EL (cell line): ENCODE measurements at places on chromosomes 11 and 22.

GRCh38 chr11:17397311-17398002 lies 9.0 kb upstream of the KCNJ11 start:
- no peak for DNase-seq

GRCh38 chr11:130625578-130626306 lies 177.3 kb downstream of the ADAMTS15 start:
- DNase-seq, result no peak

GRCh38 chr11:48184452-48184851 lies 32.2 kb upstream of the OR4B1 start:
- no peak for DNase-seq

DNA sequence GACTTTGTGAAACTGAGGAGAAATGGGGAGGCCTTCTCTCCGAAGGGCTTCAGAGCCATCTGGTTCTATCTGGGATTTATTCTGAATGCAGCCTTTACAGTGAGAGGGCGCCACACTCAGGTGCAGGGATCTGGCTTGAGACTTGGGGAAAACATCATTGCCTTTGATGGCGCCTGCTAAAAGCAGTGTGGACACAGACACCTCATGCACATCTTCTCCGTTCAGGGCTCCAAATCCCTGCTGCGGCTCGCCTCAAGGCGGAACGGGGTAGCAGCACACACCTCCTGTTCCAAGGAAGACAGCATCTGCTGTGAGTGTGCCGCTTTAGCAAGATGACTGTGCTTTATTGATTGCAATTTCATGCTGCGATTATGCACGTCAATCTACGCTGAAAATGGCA lies 37.1 kb upstream of the OLFML1 start:
- DNase-seq, result no peak

DNA sequence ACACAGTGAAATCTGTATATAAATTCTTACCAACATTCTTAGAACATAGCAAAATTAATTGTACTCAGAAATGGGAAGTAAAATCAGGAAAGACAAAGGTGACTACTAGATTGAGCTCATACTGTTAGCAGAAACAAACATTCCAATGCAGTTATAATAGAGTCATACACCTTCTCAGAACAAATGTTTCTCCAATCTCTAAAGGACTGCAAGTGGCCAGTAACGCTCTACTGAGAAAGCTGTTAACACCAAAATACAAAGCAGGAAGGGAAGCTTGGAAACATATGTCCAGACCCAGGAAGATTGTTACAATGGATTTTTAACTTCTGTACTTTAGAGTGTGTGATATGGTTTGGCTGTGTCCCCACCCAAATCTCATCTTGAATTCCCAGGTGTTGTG lies 341.5 kb downstream of the LARGE1 start:
- DNase-seq, result no peak

GRCh38 chr11:119316016-119316728 lies 758 bp downstream of the MCAM start:
- DNase-seq, result peak; percentile 33

DNA sequence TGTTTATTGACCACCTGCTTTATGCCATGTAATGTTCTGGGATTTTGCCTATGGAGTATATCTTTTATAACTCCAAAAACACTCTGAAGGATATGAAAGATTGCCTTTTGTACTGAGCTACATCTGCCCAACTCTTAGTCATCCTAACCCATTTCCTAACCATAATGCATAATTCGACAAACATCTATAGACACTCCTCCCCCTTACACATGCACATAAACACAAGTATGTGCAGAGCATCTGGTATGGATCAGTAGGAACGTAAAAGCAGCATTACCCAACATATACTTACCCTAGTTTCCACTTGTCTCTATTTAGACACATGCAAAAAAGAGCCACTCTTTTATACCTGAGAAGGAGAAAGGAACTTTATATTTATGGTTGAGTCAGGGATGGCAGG lies 272.8 kb downstream of the FAM76B start:
- DNase-seq, result no peak

DNA sequence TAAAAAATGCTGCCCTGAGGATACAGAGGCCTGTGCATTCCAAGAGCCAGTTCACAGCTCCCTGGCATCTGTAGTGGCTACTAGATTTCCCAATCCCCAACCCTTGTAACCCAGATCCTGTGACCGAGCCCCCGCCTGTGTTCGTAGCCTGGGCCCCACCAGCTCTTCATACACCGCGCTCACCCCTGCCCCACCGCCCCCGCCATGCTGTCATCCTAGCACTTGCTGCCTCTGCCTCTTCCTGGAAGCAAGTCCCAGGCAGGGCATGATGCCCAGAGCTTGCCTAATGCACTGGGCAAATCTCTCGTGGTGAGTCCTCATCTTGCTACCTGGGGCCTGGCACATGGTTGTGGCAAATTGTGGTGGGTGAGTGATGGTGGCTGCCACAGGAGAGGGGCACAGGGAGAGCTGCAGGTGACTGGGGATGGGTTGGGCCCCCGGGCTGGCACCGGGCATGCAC lies 7.1 kb downstream of the MGAT3 start:
- peak; percentile 16 for DNase-seq

DNA sequence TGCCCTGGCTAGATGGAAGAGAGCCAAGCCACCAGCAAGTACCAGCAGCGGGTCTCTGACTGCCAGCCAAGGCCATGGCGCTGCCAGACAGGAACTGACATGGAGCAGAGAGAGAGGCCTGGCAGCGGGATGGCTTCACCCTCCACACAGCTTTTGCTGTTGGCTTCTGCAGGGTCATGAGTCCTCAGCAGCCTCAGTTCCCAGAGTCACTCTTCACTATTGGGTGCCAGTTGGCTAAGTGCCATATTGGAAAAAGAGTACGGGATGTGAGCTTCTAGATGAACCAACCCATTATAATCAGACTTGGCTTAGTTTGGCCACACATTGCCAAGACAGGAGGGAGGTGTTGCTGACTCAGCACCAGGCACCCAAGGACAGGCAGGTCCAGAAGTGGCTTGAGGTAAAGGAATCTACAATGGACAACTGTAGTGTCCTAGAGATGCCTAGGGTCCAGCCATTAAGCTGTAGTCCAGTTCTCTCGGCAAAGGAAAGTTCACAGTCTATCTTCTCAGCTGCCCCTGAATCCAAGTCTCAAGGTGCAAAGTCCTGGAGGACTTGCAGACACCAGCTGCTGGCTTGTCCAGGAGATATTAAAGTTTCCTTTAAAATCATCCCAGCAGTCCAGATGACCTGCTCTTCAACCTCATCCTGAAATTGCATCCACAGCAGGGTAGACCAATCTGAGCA lies 40.7 kb upstream of the POU2AF1 start:
- no peak for DNase-seq
